RWPE1 (cell line): ENCODE measurements at places on chromosomes 3 and 15.

GRCh38 chr3:171685116-171685895, 125.0 kb downstream of the PLD1 start:
- no peak for DNase-seq

DNA sequence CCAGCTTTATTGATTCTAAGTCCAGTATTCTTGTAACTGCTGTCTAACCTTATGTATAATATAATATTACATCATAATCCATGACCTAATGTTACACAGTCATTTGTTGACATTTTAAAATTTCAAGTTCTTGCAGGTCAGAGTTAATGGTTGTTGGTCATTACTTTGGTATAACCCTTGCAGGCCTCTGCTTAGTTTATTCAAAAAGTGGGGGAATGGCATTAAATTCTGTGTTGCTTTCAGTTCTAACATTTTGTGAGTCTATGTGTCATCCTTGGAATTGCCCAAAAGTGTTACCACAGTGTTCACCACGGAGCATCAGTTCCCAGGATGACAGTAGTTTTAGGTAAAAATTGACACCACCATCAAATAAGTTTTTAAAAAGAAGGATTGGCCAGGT, 174.8 kb upstream of the BCL6 start:
- DNase-seq = no peak

GRCh38 chr3:126034481-126035361, 49.2 kb downstream of the SLC41A3 start:
- DNase-seq = no peak

GRCh38 chr3:32405155-32405554, 13.5 kb downstream of the CMTM7 start:
- no peak for DNase-seq
